ENCODE measurements at places on chromosomes 3 and 15.

DNA sequence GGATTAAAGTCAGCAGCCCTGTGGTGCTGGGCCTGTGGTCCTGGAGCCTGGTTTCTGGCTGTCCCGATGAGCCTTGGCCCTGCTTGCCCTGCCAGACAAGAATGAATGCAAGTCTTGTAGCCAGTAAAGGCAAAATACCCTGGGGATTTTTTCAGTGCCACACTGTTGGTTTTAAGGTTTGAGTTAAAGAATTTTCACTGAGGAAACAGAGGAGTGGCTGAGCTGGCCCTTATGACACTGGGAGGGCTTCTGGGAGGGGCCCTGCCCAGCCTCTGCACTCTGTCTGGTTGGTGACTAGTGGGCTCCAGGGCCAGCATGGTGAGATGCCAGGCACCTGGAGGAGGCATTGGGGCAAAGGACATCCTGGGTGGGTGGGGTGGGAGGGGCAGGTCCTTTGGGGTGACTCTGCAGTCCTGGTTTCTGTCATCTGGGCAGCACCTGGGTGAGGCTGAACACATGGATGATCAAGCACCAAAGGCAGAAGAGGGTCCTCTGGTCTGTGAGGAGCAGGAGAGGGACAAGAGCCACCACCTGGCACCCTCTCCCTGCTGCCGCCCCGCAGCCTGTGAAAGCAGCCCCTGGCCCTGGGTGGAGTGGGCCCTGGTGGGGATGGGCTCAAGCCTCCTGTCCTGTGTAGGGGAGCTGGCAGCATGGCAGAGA is 12.5 kb upstream of the PLA2G4E start:
- DNase-seq = no peak

DNA sequence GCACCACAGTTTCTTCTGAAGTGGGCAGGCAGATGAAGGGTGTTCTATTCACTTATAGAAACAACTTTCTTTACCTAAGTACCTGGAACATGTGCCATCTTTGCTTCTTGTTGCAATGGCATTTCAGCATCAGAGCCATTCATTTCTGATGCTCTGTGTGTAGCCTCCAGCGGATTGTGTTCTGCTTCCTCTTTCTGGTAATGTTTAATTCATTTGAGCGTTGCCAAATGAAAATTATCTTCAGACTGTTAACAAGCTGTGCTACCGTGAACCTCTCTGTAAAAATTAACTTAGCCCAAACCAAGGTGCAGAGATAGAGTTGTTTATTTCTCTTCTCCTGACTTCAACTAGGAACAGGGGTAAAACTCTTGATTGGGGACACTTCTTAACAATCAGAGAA is 302.0 kb downstream of the EDEM1 start:
- DNase-seq = no peak

GRCh38 chr15:39682366-39682765 is 100.3 kb downstream of the FSIP1 start:
- DNase-seq = no peak

- DNase-seq = no peak
Observed at GRCh38 chr3:185982632-185983031, 44.8 kb upstream of the TRA2B start.

DNA sequence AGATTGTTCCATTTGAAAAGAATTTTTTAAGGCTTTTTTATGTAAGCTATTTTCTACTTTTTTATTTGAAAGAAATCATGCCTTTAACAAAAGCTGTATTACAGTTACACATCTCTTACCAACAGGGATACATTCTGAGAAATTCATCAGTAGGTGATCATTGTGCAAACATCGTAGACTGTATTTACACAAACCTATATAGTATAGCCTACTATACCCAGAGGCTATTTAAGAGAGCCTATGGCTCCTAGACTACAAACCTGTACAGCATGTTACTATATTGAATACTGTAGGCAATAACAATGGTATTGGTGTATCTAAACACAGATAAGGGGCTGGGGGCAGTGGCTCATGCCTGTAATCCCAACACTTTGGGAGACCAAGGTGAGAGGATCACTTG is 43.1 kb downstream of the PEAK1 start:
- DNase-seq = no peak
